Stimulated activated CD8-positive, alpha-beta memory T cell treated with anti-CD3 and anti-CD28 coated beads, Interleukin-4, amount 100 ng/mL, for 1 hour (primary cell): ENCODE measurements at places on chromosomes 3 and 15.

DNA sequence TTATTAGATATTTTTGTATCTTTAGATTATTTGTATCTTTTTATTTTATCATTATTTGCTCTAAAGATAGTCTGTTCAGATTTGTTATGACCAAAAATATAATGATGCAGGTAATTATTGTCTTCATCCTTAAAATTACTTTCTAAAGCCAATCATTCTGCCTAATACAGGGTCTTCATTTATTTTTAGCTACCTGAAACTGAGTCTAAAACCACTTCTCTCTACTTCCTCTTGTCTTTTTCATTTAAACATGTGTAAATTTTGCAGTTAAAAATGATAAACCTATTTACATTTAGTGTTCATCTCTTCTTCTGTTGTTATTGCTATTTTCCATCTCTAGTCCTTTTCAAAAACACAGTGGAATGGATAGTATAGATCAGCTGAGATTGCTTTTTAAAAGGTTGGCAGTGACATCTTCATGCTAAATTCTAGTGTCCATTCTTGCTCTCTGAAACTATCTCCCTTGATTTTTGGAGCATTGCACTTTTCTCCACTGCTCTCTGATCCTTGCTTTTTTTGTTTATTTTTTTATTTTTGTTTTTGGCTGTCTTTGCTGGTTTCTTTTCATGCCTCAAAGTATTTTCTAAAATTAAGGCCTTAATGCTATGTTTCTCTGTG, 91.8 kb downstream of the UBE2E2 start:
- no peak for DNase-seq

GRCh38 chr3:120568202-120568531, 28.0 kb upstream of the NDUFB4 start:
- DNase-seq: no peak

GRCh38 chr15:85356276-85356675, 24.1 kb upstream of the AKAP13 start:
- DNase-seq: no peak

GRCh38 chr3:45199837-45200648, 26.0 kb downstream of the TMEM158 start:
- no peak for DNase-seq

DNA sequence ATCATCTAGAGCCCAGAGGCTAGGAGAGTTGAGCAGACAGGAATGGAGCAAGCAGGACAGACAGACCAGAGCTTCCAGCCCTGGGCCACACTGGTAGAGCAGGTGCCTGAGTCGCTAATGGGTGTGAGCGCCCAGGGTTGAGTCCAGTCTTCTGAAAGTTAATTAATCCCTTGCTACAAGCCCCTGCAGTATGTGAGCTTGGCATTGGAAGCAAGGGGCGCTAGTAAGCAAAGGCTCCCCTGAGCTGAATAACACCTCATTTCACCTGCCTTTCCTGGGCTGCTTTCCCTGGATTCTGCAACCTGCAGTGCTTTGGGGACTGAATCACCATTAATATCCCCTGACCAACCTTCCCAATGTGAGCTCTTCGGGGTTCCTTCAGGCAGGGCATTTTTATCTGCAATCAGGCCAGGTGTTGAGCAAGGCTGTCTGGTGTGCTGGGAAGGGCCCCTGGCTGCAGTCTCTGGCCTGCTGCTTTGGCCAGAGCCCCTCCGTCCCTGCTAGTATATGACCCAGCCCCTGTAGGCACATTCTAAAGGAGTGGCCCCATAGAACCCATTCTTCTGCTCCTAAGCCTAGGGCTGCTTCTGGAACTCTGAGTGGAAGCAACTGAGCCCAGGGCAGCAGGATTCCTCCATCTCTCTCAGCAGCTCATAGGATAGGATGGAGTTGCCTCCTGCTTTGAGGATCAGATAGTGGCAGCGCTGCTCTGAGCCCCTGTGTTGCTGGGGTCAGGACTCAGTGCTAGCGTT, 45.1 kb upstream of the EPHB1 start:
- no peak for DNase-seq

DNA sequence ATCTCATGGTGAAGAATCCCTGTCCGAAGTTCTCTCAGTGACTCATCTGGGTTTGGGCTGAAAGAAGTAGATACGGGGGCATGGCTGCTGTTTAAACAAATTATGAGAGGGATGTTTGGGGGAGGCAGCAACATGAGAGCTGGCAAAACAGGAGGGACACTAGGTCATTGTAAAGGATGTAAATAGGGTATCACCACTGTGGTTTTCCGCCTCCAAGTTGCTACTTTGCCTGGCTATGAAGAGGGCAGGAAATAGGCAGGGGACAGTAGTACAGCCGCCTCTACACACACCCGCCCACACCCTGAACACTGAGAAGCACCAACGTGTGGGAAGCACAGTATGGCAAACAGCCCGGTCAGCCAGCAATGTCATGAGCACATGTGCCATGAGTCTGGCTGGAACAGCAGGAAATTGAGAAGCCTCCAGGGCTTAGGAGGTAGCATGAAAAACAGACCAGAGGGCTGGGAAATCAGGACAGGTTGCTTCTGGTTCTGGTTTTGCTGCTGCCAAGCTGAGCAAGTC, 17.1 kb downstream of the HEXA start:
- DNase-seq: no peak

- no peak for DNase-seq
These were observed 70.0 kb downstream of the SETD5 start for GRCh38 chr3:9467451-9467850.

DNA sequence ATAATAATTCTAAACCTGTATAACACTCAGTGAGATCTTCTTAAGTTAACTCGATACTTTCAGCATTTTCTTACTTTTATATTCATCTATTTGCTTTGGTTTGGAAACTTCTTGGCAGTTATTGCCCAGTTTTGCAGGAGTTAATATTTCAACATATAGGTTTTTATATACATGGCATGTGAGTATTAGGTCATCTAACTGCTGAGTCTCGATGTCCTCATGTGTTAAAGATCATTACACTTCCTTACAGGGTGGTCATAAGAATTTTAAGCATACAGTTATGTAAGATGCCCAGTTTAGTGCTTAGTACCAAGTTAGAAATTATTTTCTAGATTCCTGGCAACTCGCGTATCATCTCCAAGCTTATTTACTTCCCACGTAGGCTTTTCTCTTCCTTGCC, 62.9 kb downstream of the TMEM39A start:
- DNase-seq: no peak

DNA sequence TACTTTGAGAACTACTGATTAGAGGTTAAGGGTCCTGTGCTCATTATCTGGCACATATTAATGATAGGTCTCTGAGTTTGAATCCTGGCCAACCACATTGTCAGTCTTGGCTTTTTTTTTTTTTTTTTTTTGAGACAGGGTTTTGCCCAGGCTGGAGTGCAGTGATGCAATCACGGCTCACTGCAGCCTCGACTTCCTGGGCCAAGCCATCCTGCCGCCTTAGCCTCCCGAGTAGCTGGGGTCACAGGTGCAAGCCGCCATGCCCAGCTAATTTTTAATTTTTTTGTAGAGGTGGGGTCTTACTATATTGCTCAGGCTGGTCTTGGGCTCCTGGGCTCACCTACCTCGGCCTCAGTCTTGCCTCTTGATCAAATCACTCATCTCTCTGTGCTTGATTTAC, 547 bp upstream of the PCCB start:
- no peak for DNase-seq

DNA sequence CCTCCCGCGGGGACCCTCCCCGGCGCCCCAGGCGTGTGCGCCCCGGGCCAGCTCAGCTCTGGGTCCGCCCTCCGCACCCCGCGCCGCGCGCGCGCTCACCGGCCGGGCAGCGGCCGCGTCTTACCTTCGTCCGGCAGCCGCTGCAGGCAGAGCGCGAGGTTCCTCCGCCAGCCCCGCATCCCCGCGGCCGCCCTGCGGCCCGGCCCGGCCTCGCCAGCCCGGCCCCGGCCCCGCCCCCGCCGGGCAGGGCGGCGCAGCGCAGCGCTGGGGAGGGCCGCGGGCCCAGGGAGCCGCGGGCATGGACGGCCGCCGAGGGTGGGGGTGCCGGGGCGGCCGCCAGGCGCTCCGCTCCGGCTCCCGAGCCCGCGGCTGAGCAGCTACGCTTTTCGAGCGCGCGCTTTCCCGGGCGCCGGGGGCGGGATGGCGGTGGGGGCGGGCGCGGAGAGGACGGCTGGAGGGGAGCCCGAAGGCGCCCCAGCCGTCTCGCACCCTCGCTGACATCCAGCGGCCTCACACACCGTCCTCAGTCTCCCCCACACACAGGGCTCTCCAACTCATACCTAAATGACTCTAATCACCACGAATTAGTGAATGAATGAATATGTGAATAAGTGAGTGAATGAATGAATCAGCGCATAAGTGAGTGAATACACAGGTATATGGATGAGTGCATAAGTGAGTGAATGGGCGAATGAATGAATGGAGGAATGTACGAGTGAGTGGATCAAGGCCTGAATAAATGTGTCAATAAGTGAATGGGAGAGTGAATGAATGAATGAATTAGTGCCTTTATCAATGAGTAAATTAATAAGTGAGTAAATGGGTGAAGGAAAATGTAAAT, 48.5 kb upstream of the CCDC174 start:
- no peak for DNase-seq

- no peak for DNase-seq
These were observed 28.9 kb upstream of the KLHL6 start for GRCh38 chr3:183584246-183584913.

DNA sequence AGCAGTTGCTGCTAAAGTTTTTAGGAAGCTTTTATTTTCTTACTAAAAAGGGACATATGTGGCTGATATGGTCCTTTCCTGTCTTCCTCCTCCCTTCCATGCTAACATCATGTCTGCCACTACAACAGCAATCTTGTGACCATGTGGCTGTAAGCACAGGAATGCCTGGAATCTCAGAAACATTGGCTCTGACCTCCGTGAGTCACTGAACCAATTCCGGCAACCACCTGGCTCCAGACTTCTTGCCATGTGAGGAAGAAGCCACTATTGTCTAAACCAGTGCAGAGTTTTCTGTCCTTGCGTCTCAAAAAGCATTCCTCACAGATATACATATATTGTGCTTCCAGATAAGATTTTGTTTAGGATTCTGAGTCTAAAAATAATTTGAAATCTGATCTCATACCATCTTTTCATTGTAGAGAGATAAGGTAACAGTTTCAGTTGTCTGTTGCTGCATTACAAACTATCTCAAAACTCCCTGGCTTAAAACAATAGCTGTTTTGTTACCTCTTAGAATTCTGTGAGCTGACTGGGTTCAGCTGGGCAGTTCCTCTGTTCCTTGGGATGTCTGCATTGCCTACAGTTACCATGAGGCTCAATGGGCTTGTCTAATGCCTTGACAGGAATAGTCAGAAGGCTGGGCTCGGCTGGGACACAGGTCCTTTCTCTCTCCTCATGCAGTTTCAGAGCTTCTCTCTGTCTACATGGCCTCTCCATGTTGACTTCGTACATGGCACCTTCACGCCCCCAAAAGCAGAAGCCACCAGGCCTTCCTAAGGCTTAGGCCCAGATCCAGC, 77.3 kb upstream of the MAGI1 start:
- DNase-seq: no peak

GRCh38 chr3:188279502-188280335, 125.8 kb downstream of the LPP start:
- DNase-seq: no peak

- no peak for DNase-seq
These were observed 204.7 kb downstream of the UACA start for GRCh38 chr15:70558406-70559264.

- DNase-seq: no peak
These were observed 30.8 kb downstream of the IFT122 start for GRCh38 chr3:129470861-129471260.

DNA sequence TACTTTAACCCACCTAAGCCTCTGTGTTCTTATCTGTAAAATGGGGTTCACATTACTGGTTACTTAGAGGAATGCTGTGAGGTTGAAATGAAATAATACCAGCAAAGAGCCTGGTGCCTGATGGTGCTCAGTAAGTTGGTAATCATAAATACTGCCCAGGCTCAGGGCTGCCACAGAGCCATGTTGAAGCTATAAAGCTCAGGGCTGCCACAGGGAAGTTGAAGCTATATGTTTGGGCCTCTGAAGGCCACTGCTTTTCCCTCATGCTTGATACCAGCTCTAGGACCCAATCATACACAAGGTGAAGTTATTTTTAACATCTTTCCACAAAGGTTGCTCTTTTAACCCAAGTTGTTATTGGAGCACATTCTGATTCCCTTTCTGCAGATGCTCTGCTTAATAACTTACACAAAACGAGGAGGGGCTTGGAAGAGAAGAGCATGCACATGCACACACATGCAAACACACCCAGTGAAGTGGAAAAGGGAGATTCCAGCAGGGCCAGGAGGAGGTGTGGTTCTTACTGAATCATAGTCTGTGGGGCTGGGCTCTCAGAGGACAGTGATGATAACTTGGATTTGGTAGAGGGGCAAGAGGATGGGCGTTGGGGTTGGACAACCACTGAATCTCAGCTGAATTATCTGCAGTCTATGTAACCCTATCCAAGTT, 17.4 kb downstream of the PARP14 start:
- no peak for DNase-seq

DNA sequence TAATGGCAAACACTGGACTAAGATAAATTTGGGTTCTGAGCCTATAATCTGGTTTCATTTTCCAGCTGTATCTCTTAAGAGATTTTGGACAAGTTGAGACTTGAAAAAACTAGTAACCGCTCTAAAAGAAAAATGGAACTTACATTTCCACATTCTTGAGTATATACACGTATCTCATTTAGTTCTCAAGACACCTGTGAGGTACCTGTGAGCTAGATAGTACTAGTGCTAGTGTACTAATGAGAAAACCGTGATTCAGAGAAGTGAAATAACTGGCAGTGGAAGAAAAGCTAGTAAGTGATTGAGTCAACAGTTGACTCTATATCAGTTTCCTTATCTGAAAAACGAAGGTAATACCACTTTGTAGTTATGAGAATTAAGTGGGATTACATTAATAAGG, 62.2 kb upstream of the PAQR5 start:
- no peak for DNase-seq

- DNase-seq: no peak
These were observed 784 bp downstream of the TTLL3 start for GRCh38 chr3:9810846-9811245.

DNA sequence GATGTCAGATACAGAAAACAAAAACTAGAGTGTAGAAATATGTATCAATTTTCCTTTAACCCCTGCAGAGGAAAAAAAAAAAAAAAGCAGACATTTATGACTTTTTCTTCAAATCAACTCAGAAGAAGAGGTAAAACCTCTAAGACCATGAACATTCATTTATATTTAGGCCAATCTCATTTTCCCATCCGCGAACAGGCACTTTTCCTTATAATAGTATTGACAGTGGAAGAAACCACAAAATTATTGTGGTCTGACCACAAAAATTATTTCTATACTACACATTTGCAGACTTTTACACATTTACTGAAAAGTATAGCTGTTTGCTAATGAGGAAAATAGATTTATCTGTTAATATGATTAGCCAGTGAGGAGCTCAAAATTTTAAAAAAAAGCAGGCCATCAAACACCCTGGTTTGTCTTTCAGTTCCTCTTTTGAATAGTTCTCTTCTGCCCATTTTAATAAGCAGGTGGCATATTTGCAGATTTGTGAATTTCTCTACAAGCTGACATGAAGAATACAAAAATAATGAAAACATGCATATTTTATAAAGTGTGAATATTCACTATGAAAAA, 5.7 kb downstream of the OSBPL11 start:
- no peak for DNase-seq

DNA sequence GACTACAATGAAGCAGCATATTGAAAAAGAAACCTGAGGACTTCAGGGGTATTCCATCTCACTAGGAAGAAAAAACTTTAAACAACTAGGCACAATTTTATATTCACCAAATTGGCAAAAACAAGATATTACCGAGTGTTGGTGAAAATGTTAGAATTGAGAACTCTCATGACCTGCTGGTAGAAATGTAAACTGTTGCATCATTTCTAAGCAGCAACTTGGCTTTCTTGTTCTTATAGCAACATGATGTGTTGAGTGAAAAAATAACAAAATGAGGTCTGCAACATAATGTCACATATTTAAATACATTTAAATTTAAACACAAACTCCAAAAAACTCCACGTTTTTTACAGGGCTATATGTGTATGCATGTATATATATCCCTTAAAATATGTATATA, 59.0 kb upstream of the SPPL2A start:
- DNase-seq: no peak
